Stimulated activated CD8-positive, alpha-beta memory T cell treated with anti-CD3 and anti-CD28 coated beads, Interleukin-12 subunit alpha, Interleukin-12 subunit beta, amount 100 ng/mL, for 1 hour (primary cell): ENCODE measurements at places on chromosomes 5 and 9.

- DNase-seq: no peak
Measured at GRCh38 chr9:131623655-131624330, 78.5 kb downstream of the PRRT1B start.

DNA sequence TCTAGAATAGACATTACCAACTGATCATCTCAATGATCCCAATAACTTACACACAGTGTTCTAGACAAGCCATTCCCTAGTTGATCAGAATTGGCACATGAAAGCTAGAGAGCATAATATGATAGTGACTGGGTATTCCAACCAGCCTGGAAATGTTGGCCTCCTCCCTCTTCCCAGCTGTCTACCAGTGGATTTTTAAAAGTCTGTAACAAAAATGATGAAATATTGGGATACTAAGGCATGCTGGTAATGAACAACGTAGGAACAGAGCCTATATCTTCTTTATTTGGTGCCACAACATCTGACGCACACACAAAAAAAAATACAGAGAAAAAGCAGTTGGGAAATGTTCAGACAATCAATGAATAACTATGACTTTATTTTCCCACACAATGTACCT, 34.8 kb downstream of the TRIM32 start:
- no peak for DNase-seq

GRCh38 chr9:33446240-33446945, 1.0 kb downstream of the AQP3 start:
- no peak for DNase-seq

DNA sequence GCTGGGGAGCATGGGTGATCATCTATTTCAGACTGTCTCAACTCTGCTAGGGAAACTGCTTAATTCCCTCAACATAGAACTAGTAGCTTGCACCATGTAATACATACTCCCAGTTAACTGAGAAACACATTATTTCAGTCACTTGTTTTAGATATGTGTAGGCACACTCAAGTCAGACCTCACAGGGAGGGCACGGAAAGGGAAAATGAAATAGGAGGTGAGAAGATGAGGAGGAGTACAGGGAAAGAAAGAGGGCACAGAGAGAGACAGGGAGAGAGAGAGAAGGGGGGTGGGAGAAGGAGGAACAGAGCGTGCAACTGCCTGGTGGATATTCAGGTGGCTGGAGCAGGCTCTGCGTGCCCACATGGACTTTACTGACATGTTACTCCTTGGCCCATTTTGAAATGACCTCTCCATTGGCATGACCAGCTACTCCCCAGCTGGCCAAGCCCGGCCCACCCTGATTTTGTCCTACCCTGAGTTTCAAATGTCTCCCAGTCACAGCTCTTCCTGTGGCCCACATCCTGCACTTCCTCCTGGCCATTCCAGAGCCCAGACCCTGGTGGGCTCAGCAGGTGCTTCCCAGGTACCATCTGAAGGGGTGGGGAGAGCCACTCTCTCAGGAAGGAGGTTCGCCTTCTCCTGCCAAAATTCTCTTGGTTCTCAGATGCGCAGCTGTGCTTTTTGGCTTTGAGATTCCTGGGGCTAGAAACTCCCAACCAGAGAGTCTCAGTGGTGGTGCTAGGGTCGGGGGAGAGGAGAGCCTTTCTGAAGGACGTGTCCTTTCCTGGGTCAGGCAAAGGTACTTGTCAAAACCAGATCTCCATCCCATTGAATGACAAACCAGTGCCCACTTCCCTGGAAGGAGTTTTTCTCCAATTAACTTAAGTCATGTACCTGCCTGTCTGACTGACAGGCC, 229.4 kb downstream of the FSTL4 start:
- DNase-seq: no peak

DNA sequence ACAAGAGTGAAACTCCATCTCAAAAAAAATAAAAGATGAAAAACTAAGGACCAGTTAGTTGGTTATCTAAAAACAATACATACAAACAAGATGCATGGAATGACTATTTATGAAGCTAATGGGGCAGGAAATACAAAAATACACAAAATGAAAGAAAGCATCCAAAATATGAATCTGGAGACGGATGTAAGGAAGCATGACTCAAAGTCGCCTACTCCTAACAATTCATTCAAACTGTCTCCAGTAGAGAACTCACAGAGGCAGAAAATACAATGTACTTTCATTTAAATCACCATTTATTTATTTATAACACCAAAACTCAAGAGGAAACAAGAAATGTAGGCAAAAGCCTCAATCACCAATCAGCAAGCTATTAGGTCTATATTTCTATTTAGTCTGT, 68.4 kb downstream of the SCAI start:
- DNase-seq: no peak
